ENCODE measurements at places on chromosomes 1 and 21.

DNA sequence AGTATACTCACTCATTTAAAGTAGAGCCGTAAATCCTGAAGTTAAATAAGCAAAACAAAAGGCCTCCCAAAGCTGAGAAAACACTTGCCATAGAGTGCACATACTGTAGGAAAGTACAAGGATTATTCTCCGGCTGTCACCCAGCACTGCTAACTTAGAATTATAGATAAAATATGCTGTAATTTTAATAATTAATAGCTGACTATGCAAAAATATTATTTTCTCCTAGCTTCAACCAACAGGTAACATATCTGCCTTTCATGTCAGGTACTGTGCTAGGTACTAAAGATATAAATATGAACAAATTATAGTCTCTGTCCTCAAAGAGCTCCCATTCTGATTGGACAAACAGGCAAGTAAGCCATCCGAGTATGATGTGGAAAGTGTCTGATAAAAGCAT lies 233.2 kb downstream of the FGGY start:
- DNase-seq: no peak
- H3K27me3 ChIP-seq: no peaks in the 10 kb centered on the region
- H3K27ac ChIP-seq: no peak overlapping the region
- H3K4me3 ChIP-seq: no peak overlapping the region

- H3K36me3 ChIP-seq: no peaks in the 10 kb centered on the region
- peak overlapping the region; percentile 95 for H3K27ac ChIP-seq
- no peaks in the 10 kb centered on the region for H3K27me3 ChIP-seq
- no peaks in the 10 kb centered on the region for H3K4me1 ChIP-seq
- peak; percentile 81 for DNase-seq
- no peak overlapping the region for H3K4me3 ChIP-seq
Observed at GRCh38 chr1:78831731-78832360, 174.7 kb downstream of the ADGRL4 start.

GRCh38 chr1:94949681-94950661 lies 23.1 kb upstream of the CNN3 start:
- no peak overlapping the region for H3K4me3 ChIP-seq
- peaks cover 4% of the 10 kb centered on the region for H3K4me1 ChIP-seq
- peak; percentile 56 for DNase-seq
- no peaks in the 10 kb centered on the region for H3K27me3 ChIP-seq
- no peaks in the 10 kb centered on the region for H3K36me3 ChIP-seq

GRCh38 chr1:245225322-245226202 lies 70.8 kb downstream of the KIF26B start:
- H3K27me3 ChIP-seq: no peaks in the 10 kb centered on the region
- H3K4me3 ChIP-seq: no peak overlapping the region
- H3K36me3 ChIP-seq: no peaks in the 10 kb centered on the region
- peaks cover 4% of the 10 kb centered on the region for H3K4me1 ChIP-seq
- DNase-seq: peak; percentile 11
- H3K27ac ChIP-seq: peak overlapping the region; percentile 27

DNA sequence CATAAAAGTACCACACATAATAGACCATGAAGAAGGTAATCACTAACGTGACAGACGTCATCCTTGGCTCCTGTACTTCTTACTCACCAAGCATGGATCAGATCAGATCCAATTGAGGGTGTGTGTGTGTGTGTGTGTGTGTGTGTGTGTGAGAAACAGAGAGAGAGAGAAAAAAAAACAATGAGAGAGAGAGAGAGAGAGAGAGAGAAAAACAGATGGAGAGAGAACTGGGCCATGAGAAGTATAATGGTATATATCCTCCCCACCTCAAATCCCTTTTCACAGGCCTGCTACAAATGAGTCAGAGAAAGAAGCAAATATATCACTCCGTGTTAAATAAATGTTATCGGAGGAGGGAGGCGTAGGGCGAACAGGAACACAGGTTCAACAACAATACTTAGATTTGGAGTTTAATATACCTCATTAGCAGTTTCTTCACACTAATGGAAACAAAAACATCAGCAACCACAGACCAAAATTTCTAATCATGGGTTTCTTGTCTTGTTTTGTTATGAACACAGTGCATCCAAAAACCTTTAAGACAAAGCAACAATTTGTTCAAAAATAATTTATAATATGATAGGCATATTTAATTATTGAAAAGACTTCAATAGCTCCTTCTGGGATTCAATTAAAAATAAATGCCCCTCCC lies 45.3 kb downstream of the TIAM1 start:
- H3K27me3 ChIP-seq: no peaks in the 10 kb centered on the region
- H3K4me3 ChIP-seq: no peak overlapping the region
- H3K36me3 ChIP-seq: no peaks in the 10 kb centered on the region
- no peak overlapping the region for H3K27ac ChIP-seq
- DNase-seq: no peak

DNA sequence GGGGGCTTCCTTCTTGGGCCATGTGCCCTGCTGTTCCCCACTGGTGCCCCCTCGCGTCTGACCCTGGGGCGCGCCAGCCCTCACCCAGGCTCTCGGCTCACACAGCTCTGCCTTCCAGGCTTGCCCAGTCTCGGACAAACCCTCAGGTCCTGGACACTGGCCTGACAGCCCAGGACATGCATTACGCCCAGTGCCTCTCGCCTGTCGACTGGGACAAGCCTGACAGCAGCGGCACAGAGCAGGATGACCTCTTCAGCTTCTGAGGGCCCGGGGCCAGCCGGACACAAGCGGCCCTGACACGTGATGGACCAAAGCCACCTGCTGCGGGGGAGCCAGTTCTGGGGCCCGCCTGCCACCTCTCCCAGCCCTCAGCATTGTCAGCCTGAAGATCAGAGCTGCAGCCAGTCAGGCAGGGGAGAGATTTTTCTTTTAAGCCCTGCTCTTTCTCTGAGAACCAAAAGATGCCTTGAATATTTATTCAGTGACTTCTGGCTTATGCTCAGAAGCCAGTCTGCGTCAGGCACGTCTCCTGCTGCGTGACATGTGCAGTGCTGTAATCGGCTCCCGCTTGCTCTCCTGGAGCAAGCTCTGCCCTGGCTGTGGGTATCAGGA lies 23.4 kb downstream of the LDLRAP1 start:
- H3K4me1 ChIP-seq: peaks cover 60% of the 10 kb centered on the region
- H3K4me3 ChIP-seq: no peak overlapping the region
- peak; percentile 78 for DNase-seq
- H3K27me3 ChIP-seq: no peaks in the 10 kb centered on the region
- peaks cover 18% of the 10 kb centered on the region for H3K36me3 ChIP-seq

DNA sequence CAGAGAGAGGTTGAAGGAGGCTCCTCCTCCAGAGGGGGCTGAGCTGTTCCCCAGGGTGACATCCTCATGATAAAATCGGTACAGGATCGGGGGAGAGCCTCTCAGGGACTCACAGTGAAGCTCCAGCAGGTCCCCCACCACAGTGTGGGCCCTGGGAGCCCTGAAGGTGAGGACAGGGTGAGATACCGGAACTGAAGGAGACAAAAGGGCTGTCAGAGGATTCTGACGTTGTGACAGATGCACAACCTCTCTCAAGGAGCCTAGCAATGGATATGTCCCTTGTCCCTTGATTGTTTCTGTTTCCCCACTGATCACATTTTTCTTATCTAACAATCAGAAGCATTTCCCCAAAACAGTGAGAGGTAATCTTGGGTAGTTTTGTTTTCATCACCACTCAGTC lies 5.2 kb downstream of the FCRL3 start:
- no peak for DNase-seq
- no peaks in the 10 kb centered on the region for H3K36me3 ChIP-seq
- H3K27me3 ChIP-seq: peaks cover 15% of the 10 kb centered on the region
- H3K4me3 ChIP-seq: no peak overlapping the region
- H3K4me1 ChIP-seq: no peaks in the 10 kb centered on the region
- no peak overlapping the region for H3K27ac ChIP-seq

GRCh38 chr1:221344693-221345092 lies 397.2 kb downstream of the DUSP10 start:
- no peaks in the 10 kb centered on the region for H3K27me3 ChIP-seq
- no peak overlapping the region for H3K4me3 ChIP-seq
- H3K36me3 ChIP-seq: no peaks in the 10 kb centered on the region
- H3K4me1 ChIP-seq: no peaks in the 10 kb centered on the region
- no peak overlapping the region for H3K27ac ChIP-seq
- DNase-seq: peak; percentile 65

DNA sequence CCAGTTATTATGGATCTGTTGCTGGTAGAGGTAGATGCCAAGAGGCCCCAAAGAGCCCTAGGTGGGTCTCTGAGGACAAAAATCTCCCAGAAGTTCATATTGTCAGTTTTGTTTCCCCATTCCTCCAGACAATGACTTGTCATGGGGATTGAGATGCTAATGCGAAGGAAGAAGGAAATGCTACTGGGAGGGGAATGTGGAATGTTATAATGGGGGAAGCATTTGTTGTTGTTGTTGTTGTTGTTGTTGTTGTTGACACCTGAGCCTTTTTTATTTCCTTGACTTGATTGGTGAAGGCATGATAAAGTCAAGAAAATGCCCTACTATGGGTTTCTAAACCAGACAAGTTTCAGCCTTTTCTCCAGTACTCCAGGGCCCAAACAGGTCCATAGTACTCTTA lies 108.9 kb downstream of the BEND5 start:
- no peak for DNase-seq
- peaks cover 22% of the 10 kb centered on the region for H3K27me3 ChIP-seq
- H3K4me3 ChIP-seq: no peak overlapping the region
- H3K4me1 ChIP-seq: no peaks in the 10 kb centered on the region

DNA sequence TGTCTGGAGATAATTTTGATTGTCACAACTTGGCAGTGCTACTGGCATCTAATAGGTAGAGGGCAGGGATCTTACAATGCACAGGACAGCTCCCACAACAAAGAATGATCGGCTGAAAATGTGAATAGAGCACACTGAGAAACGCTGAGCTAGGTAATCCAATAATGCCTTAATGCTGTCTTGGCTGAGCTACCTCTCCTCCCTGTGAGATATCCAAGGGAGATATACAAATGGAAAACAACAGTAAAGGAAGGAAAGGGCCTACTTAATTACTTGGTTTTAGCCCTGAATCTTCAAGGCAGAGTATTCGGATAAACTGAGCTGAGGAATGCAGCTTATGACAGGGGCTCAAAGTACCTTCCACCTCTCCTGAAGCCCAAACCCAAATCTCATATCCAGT lies 2.9 kb downstream of the DNASE2B start:
- H3K36me3 ChIP-seq: no peaks in the 10 kb centered on the region
- no peak overlapping the region for H3K4me3 ChIP-seq
- no peak overlapping the region for H3K27ac ChIP-seq
- no peaks in the 10 kb centered on the region for H3K4me1 ChIP-seq

DNA sequence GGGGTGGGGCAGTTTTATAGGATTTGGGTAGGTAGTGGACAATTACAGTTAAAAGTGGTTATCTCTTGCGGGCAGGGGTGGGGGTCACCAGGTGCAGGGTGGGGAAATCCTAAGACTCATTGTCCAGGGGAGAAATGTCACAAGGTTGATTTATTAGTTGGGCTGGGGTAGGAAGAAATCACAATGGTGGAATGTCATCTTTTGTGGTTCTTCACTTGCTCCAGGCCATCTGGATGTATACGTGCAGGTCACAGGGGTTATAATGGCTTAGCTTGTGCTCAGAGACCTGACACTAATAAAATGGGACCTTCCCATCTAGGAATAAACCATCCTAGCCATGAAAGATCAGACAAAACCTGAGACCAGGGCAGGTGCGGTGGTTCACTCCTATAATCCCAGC lies 11.5 kb downstream of the TEX46 start:
- DNase-seq: no peak
- no peak overlapping the region for H3K27ac ChIP-seq
- H3K36me3 ChIP-seq: no peaks in the 10 kb centered on the region

- peaks cover 6% of the 10 kb centered on the region for H3K4me1 ChIP-seq
- DNase-seq: no peak
- H3K27ac ChIP-seq: no peak overlapping the region
- peaks cover 71% of the 10 kb centered on the region for H3K27me3 ChIP-seq
- no peaks in the 10 kb centered on the region for H3K36me3 ChIP-seq
Observed at GRCh38 chr1:25103164-25103795, 129.0 kb downstream of the SYF2 start.

DNA sequence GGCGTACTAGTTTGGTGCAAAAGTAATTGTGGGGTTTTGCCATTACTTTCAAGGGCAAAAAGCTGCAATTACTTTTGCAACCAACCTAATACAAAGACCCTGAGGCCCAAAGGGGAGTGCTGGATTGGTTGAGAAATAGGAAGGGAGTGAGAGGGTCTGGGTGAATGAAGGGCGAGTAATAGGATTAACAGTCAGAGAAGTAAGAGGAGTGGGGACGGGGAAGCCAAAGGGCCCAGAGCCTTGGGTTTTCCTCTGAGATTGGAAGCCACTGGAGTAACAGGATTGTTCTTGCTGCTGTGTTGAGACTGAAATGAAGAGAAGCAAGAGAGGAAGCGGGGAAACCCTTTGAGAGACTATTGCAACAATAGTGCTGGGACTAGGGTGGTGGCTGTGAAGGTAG lies 19.0 kb upstream of the PRELP start:
- H3K4me1 ChIP-seq: peaks cover 3% of the 10 kb centered on the region
- no peaks in the 10 kb centered on the region for H3K27me3 ChIP-seq
- no peaks in the 10 kb centered on the region for H3K36me3 ChIP-seq
- H3K4me3 ChIP-seq: no peak overlapping the region
- H3K27ac ChIP-seq: no peak overlapping the region
- no peak for DNase-seq

GRCh38 chr1:31706384-31707058 lies 2.7 kb upstream of the COL16A1 start:
- no peak for DNase-seq
- peaks cover 61% of the 10 kb centered on the region for H3K4me1 ChIP-seq
- H3K27me3 ChIP-seq: no peaks in the 10 kb centered on the region
- no peaks in the 10 kb centered on the region for H3K36me3 ChIP-seq
- H3K4me3 ChIP-seq: no peak overlapping the region

DNA sequence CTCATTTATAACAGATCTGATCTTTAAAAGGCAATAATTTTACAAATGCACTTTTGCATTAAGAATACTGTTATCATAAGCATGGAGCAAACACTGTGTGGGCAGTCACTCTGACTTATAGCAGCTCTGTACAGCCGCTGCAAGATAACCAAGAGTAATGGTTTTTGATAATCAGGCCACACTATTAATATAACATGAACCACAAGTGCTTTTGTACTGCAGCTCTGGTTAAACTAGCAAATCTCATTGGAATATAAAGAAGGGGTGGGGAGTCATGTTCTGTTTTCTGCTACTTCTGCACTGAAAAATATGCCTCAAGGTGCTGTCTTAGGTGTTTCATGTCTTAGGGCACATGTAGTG lies 357.4 kb downstream of the LMO4 start:
- peaks cover 1% of the 10 kb centered on the region for H3K4me1 ChIP-seq
- no peaks in the 10 kb centered on the region for H3K36me3 ChIP-seq
- no peak overlapping the region for H3K27ac ChIP-seq

GRCh38 chr1:185155600-185156287 lies 1.0 kb downstream of the TRMT1L start:
- DNase-seq: peak; percentile 59
- peaks cover 8% of the 10 kb centered on the region for H3K36me3 ChIP-seq
- H3K27me3 ChIP-seq: no peaks in the 10 kb centered on the region
